ENCODE measurements at places on chromosomes 6 and 20. TPM values are rescaled to one million over a fixed set of nuclear protein-coding genes. Genes with fewer than 3 reads are reported as not detected.

DNAJC5 gene
- 48.8 TPM for total RNA-seq

MEP1A gene
- not detected for total RNA-seq

LAMP5 gene
- not detected for total RNA-seq

TMEM200A gene
- total RNA-seq, result 0.79 TPM

Data from omental fat pad (tissue), 4 donors.